ENCODE measurements at places on chromosomes 2 and 18.

DNA sequence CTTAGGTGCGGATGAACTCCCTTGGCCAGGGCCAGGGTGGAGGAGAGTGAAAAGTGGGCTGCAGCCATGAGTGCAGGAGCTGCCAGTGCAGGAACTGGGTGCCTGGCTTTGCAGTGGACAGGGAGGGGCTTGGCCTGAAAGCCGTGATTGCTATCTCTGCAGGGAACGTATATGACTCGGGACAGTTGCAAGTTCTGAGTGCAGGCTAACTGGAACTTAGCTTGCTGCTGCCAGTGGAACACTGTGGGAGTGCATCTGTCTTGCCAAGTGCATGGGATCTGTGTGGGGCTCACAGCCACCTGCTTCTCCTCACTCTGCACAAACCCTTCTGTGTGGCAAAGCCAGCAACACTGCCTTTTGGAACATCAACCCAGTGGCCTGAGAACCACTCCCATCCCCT is 36.9 kb downstream of the FLACC1 start:
- DNase-seq = no peak

GRCh38 chr2:48733067-48733503 is 22.4 kb downstream of the LHCGR start:
- no peak for DNase-seq

DNA sequence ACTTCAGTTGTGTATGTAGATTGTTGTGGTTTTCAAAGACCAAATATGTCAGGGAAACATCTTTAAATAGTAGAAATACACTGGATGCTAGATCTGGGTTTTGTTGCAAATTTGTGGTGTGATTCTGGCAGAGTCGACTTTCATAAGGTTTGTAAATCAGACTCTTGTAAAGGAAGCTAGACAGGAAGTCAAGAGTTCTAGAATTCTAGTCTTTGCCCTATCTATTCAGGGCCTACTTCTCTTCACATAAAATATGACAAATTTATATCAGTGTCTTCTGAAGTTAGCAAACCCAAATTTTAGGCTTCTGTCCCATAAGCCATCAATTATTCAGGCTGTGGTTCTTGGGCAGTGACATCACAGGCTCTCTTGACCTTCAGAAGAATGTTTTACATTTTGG is 1579.2 kb upstream of the PIK3C3 start:
- no peak for DNase-seq

DNA sequence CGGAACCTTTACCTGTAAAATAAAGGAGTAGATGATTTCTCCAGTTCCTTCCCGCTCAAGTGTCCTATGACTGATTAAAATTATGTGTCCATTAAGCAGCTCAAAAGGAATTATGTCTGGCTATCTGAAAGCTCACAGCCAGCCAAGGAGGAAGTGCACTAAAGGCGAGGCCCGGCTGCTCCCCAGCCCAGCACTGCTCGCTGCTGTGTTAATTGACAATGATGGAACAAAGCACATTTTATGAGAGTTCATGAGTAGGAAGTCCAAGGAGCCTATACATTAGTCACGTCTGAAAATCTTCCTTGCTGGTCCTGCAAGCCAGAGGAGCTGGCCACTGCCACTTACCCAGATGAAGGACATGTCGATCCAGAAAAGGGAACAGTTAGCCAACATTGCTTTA is 14.3 kb downstream of the TTC32 start:
- no peak for DNase-seq

DNA sequence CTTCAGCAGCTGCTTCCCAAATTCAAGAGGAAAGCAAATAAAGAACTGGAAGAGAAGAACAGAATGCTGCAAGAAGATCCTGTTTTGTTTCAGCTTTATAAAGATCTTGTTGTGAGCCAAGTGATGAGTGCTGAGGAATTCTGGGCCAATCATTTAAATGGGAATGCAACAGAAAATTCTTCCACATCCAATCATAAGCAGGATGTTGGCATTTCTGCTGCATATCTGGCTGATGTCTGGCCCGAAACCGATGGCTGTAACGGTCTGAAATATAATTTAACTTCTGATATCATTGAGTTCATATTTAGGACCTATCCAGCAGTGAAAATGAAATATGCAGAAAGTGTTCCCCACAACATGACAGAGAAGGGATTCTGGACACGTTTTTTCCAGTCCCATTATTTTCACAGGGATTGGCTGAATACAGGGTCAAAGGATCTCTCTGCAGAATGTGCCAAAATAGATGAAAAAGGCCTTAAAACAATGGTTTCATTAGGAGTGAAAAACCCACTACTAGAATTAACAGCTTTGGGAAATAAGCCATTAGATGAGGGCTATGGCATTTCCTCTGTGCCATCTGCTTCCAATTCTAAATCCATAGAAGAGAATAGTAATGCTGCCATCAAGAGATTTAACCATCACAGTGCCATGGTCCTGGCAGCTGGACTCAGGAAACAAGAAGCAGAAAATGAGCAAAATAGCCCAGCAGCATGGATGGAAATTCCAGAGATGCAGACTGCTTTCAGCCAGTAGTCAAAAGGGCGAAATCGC is 175.6 kb downstream of the MC4R start:
- no peak for DNase-seq

DNA sequence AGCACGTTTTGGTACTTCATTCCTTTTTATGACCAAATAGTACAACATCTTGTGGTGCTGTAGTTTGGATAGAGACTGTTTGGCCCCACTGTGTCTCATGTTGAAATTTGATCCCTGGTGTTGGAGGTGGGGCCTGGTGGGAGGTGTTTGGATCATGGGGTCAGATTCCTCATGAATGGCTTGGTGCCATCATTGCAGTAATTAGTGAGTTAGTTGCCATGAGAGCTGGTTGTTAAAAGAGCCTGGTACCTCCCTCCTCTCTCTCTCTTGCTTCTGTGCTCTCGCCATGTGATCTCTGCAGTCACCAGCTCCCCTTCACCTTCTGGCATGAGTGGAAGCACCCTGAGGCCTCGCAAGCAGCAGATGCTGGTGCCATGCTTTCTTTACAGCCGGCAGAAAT is 50.9 kb downstream of the NCAPH start:
- DNase-seq = no peak

GRCh38 chr2:44109166-44109565 is 59.5 kb upstream of the PPM1B start:
- no peak for DNase-seq

GRCh38 chr2:120302301-120302700 is 43.6 kb upstream of the INHBB start:
- no peak for DNase-seq

GRCh38 chr2:239977111-239977510 is 48.0 kb downstream of the NDUFA10 start:
- no peak for DNase-seq

GRCh38 chr18:37493352-37493935 is 72.2 kb downstream of the CELF4 start:
- no peak for DNase-seq

- DNase-seq = no peak
These were observed 31.8 kb upstream of the CFAP36 start for GRCh38 chr2:55487686-55488085.

- no peak for DNase-seq
These were observed 36.0 kb downstream of the SLC66A2 start for GRCh38 chr18:79915161-79916127.

DNA sequence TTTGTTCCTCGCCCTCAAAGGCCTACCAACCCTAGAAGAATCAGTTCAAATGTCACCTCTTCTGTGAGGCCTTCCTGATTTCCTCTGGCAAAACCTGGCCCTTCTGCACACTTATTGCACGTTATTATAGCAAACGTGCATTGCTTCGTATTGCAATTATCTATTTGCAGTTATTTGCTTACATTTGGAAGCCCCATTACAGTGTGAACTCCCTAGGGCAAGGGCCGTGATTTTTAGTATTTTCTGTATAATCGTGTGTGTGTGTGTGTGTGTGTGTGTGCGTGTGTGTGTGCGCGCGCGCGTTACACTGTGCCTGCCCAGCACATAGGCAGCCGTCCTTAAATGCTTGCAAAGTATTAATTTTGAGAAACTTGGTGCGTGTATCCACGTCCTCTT is 460 bp upstream of the SEMA4F start:
- DNase-seq = no peak

- DNase-seq = no peak
These were observed 387.1 kb downstream of the RND3 start for GRCh38 chr2:150100336-150100735.

DNA sequence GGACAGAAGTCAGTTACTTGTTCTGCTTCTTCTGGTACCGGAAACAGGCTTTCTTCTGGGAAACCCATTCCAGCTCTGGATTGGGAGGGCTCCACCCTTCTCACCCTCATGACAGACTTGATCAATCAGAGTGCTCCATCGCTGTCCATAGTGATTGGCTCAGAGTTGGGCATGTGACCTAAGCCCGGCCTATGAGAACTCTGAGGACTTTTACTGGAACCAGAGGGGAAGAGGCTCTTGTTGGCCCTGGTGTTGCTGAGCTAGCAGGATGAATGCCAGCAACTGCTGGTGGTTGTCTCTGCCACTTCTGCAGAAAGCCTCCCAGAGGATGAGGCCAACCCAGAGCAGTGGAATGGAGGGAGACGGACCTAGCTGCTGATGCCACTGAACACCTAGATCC is 33.3 kb downstream of the TMEM37 start:
- DNase-seq = no peak

- DNase-seq = no peak
These were observed 142.7 kb downstream of the ATP9B start for GRCh38 chr18:79211844-79212243.

GRCh38 chr2:44203542-44203941 is 34.9 kb downstream of the PPM1B start:
- DNase-seq = no peak

All from T follicular helper cell (primary cell).